ENCODE measurements at places on chromosomes 2 and 18.

GRCh38 chr2:17303521-17303920 lies 214.7 kb downstream of the RAD51AP2 start:
- DNase-seq, result no peak

DNA sequence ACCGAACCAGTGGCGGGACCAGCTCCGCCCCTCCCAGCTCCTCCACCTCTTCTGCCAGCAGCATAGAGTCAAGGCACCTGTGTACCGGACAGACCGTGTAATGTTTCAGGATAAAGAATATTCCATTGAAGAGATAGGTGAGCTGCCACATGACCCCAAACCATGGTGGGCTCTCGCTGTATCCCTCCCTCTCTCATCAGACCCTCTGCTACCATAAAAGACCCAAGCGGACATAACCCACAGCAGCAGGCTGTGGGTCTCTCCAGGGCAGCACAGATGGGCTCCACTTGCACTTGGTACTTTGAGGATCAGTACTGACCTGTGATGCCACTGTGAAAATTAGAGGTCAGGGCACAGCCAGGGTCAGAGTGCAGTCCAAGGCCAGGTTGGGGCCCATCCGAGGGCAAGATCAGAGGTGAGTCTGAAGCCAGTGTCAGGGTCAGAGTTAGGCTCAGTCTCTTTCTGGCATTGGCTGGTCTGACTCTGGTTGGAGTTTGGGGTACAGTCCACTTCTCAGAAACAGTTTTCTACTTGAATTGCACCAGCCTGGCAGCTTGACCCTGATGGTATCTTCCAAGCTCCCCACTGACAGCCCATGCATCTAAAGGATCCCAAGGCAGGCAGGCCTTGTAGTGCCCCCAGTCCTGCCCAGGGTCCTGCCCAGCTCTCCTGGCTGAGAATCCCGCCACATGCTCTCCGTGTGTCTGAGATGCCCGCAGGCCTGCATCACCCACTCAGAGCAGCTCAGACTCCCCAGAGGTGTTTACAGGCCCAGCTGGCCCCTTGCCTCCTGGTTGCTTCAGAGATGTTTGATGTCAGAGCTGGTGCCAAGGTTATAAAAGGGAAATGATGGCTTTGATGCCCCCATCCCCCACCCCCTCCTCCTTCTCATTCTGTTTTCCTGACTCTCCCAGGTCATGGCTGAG lies 212.1 kb downstream of the DYSF start:
- no peak for DNase-seq

DNA sequence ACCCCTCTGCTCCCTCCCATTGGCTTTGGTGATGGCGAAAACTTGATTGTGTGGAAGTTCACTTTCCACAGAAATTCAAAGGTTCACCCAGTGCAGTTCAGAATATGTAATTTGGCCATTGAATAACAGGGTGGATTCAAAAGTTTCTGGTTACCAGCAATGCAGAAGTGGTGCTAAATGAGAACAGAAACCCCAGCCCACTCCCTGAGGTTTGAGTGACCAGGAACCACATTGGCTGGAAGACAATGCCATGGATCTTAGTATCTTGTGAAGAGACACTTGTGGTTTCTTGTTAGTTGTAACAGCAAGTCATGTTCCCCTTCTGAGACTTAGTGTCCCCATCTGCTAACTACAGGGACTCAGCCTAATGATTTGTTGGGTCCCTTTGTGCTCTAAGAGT lies 49.8 kb downstream of the QPCT start:
- DNase-seq, result no peak

DNA sequence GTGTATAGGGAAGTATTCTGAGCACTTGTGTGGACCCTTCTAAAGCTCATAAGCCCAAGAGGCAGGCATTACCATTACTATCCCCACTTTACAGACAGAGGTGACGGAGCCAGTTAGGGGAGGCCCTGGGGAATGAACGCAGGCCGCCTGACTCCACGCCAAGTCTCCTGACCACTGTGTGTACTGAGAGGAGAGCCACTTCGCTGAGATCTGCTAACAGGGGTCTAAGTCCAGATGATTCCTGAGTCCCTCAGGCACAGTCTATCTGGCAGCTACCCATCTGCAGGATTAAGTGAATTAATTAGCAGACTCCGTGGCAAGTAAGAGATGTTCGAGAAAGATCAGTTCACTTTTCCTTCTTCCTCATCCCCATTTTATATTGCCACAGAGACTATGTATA lies 13.7 kb downstream of the CYB5A start:
- peak; percentile 58 for DNase-seq

- no peak for DNase-seq
These were observed 19.5 kb upstream of the FAHD2A start for GRCh38 chr2:95382686-95383634.

- DNase-seq, result no peak
These were observed 22.6 kb downstream of the RAD51AP2 start for GRCh38 chr2:17495590-17495989.

DNA sequence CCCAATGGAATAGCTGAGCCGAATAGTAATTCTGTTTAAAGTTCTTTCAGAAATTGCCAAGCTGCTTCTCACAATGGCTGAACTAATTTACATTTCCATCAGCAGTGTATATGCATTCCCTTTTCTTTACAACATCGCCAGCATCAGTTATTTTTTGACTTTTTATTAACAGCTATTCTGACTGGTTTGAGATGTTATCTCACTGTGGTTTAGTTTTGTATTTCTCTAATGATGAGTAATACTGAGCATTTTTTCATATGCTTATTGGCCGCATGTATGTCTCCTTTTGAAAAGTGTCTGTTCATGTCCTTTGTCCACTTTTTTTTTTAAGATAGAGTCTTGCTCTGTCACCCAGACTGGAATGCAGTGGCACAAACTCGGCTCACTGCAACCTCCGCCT lies 100.7 kb downstream of the C2orf74 start:
- DNase-seq, result no peak

GRCh38 chr18:80201739-80202138 lies 45.6 kb downstream of the PARD6G start:
- no peak for DNase-seq

- DNase-seq, result no peak
These were observed 867.4 kb downstream of the DSC3 start for GRCh38 chr18:30175061-30175574.

DNA sequence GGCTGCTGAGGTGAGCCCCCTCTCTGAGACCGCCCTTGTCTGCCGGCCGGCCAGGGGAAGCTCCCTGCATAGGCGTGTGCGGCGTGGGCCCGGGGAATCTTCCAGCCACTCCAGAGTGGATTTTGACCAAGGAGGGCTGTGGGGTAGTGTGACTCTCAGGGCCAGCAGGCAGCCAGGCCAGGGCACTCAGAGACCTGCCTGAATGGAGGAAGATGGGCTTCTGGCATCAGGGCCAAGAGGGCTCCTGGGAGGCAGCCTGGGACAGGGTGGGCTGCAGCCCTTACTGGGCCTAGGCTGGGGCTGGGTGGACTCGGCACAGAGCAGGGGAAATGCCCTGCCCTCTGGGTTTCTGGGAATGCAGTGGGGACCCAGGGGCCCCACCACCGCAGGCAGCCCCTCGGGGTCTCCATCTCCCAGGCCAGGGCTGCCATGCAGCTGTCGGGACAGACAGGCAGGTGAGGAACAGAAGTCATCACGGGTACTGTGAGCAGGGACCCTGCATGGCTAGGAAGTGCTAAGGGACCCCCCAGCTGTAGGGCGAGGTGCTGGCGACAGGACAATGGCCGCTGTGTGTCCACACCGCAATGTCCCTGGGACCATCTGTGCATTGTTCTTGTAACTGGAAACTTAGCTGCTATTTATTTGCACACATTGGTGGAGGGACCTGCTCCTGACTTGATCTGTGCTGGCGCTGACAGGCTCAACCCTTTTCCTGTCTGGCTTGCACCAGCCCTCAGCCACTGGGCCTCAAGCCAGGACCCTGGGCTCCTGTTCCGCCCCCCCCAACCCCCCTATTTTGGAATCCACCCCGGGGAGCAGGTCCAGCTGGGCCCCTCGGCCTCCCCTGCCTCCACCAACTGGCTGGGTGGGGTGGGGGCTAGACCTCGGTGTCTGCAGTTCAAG lies 4.1 kb downstream of the PDCD1 start:
- no peak for DNase-seq

DNA sequence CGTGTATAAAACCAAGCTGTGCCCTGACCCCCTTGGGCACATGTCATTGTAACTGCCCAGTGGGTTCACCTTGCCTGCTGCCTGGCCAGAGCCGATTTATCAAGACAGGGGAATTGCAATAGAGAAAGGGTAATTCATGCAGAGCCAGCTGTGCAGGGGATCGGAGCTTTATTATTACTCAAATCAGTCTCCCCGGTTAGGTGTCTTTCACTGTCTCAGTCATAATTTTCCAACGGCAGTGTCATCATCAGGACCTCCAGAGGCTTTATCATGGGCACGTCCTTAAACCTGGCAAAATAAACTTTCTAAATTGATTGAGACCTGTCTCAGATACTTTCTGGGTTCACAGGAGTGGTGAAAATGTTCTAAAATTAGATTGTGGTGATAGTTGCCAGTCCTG lies 29.6 kb upstream of the PGAP1 start:
- no peak for DNase-seq

DNA sequence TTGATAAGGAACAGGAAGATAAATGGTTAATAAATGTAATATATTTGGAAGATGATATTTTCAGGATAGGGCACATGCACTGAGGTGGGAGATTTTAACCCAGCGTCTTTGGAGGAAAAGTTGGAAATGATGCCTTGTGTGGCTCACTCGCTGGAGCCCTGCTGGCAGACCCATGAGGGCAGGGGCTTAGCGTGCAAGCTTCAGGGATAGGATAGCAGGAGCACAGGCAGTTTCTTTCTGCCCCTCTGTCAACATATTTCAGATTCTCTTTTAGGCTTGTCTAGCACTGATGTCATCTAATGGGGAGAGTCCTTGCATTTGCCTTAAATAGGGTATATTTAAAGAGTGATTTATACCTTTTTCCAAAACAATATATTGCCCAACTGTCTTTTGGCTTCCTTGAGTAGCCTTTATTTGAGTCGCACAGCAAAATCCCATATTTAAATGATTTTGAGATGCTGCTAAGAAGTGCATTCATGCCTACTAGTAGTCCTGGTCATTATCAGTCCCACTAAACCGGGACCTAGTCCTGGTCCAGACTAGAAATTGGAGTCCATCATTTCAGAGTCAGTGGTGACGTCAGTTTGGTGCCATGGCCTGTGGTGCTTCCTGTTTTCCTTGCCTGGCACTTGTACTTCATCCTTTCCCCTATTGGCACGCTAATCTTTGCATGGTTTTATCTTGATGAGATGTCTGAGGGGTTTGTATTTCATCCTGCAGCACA lies 45.8 kb downstream of the SH3RF3 start:
- DNase-seq, result no peak

GRCh38 chr18:5747678-5748077 lies 147.6 kb downstream of the TMEM200C start:
- no peak for DNase-seq

DNA sequence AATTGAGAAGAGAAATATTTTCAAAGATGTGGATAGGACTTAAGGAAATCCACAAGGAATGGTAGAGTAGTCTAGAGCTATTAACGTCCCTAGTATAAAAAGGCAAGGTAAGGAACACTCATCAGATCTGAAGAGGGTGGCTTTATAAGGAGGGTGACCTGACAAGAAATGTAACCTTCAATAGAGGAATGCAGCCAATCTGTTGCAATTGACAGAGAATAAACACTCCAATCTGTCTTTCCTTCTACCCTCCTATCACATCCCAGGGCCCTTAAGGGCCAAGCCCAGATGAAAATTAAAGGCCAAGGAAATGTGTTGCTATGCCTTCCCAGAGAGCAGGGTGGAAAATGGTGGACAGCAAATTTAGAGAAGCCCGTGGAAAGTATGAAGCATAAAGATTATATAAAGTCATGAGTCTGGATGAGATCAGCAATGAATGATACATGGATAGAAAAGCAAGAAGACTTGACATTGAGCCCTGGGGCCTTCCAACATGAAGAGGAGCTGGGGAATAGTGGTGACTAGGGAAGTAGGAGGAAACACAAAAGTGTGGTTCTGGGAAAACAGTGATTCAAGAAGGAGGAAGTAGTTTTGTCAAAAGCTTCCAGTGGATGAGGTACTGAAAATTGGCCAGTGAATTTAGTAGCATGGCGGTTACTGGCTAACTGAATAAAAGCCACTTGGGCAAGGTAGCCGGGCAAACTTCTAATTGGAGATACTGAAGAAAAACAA lies 270.6 kb upstream of the TANK start:
- DNase-seq, result no peak

Data from NCI-H1092 treated with DMSO at 0.1 percent for 48 hours (cell line).